ENCODE measurements at places on chromosomes 4 and X.

DNA sequence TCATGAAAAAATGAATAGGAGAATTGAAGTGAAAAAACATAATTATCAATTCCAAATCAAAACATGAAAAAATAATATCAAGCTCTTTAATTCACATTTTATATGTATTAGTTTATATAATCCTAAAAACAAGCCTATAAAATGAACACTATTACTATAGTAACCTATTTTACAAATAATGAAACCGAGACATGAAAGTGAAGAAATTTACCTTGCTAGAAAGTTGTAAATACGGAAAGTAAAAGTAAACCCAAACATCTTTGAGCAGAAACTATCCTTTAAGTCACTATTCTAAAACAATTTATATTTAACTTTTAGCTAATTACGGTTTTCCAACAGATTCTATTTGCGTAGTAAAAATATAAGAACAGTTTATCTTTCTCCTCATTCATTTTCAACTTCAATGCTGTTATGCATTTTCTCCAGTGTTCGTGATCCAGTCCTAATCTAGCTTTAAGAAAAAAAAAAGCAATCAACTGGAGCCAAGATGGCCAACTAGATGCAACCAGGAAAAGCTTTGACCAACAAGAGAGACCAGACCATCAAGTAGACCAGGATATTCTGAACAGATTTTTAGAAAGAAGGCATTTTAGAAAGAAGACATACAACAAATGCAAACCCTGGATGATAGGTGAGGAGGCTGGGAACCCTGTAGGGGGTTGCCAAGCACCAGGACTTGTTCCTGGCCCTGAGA is 67.0 kb downstream of the DDX53 start:
- DNase-seq = no peak

- no peak for DNase-seq
These were observed 13.3 kb downstream of the NCAPG start for GRCh38 chr4:17823871-17824669.

DNA sequence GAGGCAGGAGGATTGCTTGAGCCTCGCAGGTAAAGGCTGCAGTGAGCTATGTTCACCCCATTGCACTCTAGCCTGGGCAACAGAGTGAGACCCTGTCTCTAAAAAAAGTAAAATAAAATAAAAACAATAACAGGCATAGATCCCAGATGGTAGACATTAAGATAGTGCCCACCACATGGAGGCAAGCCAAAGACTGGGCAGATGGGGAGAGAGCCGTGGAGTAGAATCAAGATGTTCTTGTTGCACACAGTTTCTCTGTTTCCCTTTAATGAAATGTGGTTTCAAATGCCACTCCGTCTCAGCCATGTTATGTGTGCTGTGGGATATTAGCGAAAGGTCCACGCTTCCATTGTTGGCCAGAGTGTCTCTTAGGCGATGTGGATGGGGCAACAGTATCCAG is 63.8 kb upstream of the TBL1X start:
- no peak for DNase-seq

DNA sequence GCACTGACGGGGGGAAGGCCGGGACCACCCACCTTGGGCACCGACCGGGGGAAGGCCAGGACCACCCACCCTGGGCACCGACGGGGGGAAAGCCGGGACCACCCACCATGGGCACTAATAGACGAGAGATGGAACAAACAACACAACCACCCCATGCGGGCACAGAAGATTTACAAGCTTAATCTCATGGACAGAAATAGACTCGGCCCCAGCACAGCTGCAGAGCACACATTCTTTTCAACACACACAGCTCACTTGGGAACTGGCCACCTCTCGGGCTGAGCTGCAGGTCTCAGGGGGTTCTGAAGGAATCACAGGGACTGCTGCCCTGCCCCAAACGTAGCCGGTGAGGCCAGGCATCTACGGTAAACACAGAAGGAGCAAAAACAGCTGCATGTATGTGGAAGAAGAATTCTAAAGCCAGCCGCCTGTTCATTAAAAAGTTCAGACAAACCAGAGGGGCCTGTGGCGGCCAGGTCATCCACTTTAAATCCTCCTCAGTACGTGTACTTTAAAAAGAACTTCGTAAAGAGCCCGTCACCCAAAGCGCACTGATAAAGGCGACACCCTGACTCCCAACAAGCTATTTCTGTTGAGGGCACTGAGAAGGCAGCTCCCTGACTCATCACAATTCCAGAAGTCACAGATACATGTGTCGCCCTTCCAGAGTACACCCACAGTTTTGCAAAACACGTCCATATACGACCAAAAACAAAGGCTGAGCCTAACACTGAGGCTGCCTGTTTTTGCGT is 17.7 kb downstream of the PPP2R3B start:
- DNase-seq = peak; percentile 74

GRCh38 chr4:98203332-98204235 is 57.6 kb upstream of the RAP1GDS1 start:
- no peak for DNase-seq

DNA sequence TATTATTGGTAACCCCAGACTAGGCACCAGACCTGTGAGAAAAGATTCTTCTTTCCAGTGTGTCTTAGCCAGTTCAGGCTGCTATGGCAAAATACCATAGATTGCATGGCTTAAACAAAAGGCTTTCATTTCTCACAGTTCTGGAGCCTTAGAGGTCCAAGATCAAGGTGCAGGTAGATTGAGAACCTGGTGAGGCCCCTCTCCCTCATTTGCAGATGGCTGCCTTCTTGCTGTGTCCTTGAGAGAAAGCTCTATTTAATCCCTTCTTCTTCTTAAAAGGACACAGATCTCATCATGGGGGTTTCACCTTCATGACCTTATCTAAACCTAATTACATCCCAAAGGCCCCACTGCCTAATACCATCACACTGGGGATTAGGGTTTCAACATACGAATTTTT is 3.5 kb upstream of the PDLIM3 start:
- no peak for DNase-seq

DNA sequence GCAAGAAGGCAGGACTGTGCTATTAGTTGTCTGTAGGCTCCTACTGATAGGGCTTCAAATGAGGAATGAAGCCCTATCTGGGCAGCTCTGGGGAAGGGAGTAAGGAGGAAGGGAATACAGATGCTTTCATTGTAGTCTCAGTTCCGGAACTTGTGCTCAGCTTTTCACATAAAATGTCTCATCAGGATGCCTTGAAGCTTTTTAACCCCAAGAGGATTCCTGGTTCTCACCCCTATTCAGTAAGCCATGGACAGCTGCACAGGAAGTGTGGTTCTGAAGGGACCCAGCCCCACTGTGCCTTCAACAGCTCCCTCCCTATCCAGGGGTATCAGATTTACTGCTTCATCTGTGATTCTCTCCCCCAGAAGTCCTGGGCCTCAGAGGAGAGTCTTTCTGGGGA is 5.0 kb downstream of the ARMCX5 start:
- no peak for DNase-seq

DNA sequence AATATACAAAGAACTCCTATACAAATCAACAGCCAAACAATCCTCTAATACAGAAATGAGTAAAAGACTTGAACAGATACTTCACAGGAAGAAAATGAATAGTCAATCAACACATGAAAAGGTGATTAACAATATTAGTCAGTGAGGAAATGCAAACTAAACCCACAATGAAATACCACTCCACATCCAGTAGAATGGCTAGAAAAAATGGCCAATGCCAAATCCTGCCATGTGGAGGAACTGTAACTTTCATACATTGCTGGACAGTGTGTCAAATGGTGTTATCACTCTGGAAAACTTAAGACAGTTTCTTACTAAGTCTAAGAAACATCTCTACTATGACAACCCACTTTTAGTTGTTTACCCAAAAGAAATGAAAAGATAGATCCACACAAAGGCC is 59.5 kb downstream of the NSG1 start:
- no peak for DNase-seq

- no peak for DNase-seq
These were observed 2706.8 kb downstream of the ARAP2 start for GRCh38 chr4:33537527-33537926.

DNA sequence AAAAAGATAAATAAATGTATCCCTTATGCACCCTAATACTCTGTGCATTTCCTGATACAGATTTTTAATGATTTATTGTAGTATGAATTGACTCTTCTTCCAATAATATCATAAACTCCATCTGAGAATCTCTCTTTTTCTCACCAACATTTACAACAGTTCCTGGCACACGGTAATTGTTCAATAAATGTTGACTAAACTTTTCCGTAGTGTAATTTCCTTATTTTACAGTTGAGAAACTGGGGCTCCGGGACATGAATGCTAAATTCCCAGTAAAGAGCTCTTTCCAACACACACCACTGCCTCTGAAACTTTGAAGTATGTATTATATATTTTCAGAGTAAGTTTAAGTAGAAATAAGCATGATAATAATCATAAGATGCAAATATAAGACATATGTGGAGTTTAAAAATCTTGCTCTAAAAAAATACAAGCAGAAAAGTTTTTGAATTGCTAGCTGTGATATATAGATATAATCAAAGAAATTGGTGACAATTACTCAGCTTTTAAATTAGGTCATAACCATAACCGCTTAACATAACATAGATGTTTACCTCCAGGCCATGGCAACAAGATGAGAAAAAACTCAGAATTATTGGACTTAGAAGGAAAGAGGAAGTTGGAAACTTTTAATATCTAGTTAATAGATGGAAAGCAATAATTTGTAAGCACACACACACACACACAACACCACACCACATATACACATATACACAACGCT is 28.2 kb upstream of the ANTXR2 start:
- DNase-seq = no peak

DNA sequence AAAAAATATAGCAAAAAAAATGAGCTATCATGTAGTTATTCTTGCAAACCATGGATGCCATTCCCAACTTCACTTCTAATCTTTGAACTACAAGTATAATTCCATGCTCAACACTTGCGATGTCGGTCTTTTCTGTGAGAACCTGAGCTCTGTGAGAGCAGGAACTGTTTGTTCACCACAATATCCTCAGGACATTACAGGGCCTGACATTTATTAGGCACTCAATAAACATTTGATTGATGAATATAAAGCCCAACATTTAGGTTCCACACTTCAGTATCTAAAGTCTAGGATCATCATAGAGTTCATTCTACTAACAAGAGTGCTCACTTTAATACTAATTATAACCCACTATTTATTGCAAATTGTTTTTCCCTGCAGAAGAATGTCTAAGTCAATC is 211.6 kb upstream of the FAM241A start:
- DNase-seq = no peak

DNA sequence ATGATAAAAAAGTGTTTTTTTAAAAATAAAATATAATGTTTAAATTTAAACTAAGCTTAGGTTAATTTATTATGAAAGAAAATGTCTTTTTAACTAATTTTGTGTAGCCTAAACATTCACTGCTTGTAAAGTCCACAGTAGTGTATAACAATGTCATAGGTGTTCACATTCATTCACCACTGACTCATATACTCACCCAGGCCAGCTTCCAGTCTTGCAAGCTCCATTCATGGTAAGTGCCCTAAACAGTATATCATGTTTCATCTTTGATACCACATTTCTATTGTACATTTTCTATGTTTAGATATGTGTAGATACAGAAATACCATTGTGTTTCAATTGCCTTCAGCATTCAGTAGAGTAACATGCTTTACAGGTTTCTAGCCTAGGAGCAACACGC is 530.3 kb downstream of the EPHA5 start:
- DNase-seq = no peak

DNA sequence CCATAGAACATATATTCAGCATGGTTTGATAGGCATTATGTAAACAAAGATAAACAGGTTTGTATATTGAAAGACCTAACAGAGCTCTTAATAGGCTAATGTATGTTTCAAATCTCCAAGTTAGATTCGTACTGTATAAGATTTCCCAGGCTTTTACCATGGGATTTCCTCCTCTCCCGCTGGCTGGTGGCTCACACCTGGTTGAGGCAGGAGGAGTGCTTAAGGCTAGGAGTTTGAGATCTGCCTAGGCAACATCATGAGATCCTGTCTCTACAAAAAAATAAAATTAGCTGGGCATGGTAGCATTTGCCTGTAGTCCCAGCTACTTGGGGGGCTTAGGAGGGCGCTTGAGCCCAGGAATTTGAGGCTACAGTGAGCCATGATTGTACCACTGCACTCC is 5.4 kb downstream of the CPE start:
- no peak for DNase-seq

DNA sequence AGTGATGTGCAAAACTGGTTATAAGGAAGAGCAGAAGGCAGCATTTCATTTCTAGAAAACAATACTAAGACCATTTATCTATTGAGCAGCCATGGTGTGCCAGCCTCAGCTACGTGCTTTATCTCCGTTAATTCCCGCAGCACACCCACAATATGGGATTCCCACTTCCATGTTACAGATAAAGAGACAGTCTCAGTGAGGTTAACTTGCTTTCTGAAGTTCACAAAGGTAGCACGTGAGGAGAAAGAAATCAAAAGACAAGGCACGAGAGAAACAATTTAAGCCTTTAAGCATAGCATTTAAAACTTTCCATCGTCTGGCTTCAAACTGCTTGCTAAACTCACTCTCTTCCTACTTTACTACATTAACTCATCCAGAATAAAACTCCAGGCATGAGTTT is 8.0 kb upstream of the RPL34 start:
- DNase-seq = no peak

GRCh38 chr4:94577136-94577535 is 125.4 kb downstream of the PDLIM5 start:
- DNase-seq = peak; percentile 68

DNA sequence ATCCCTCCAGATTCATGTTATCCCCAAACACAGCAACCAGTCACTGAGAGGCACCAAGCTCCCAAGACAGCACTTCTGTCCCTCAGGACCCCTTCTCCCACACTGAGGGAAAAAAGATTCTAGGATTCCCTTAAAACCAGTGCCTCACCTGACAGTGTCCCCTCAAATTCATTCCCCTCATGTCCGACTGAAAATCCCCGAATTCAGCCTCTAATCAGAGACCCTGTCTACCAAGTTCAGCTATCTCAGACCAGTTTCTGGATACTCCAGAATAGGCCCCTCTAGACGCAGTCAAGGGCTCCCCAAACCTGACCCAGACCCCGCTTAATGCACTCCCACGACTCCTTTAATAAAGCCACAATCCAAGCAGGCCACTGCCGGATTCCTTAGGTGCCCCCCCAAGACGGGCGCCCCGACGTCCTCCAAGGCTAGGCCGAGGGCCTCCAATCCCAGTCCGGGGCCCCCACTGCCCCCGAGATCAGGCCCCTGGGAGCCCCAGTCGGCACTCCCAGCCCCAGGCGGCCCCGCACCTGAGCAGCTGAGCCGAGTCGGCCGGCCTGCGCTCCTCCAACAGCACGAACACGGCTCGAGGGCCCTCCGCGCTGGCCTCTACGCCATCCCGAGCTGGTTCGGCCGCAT is 457 bp downstream of the TFE3 start:
- no peak for DNase-seq

DNA sequence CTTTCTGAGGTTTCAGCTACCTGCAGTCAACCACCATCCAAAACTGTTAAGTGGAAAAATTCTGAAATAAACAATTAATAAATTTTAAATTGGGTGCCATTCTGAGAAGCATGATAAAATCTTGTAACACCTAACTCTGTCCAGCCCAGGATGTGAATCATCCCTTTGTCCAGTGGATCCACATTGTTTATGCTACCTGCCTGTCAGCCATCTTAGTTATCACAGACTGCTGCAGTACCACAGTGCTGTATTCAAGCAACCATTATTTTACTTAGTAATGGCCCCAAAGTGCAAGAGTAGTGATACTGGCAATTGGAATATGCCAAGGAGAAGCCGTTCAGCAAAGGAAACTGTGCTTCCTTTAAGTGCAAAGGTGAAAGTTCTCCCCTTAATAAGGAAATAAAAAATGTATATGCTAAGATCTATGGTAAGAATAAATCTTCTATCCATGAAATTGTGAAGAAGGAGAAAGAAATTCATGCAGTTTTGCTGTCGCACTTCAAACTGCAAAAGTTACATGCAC is 20.6 kb downstream of the CAMK2D start:
- DNase-seq = no peak

- no peak for DNase-seq
These were observed 152.2 kb downstream of the NHS start for GRCh38 chrX:17527135-17527701.
